ENCODE measurements at places on chromosomes 4 and X.

GRCh38 chrX:136754651-136755050, 26.1 kb downstream of the ARHGEF6 start:
- peak; percentile 46 for DNase-seq

DNA sequence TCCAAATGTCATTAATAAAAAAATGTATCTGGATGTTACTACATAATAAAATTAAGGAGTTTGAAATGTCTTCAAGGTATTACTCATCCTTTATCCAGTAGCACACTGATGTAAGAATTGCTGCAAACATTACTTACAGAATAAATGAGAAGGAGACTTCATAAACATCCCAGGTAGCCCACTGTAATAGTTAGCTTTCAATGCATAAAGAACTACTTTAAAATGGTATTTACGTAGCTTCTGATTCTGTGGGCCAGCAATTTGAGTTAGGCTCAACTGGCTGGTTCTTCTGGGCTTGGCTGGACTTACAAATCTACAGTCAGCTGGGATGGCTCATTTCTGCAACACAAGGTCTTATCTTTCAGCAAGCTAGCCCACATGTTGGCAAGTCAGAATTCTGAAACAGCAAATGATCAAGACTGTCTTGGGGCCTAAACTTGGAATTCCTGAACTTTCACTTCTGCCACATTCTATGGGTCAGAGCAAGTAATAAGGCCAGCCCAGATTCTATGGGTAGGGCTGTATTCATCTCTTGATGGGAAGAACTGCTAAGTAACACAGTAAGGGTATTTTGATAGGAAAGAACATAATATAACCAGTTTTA, 522.5 kb downstream of the IQCM start:
- DNase-seq, result no peak

DNA sequence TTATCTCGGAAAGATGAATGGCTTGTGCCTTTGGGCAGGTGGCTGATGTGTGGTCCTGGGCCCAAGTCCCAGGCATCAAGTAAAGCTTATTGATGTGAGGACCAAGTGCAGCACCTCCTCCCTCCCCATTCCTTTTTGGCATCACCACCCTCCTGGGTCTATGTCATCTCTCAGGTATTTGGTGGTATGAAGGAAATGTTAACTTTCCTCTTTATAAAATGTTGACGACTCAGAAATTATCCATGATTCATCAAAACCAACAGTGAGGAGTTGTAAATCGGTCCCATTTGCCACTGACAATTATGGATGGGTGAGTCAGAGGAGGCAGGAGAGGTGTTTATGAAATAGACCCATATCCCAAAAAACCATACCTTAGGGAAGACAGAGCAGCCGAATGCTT, 229.4 kb upstream of the GATB start:
- DNase-seq, result no peak

DNA sequence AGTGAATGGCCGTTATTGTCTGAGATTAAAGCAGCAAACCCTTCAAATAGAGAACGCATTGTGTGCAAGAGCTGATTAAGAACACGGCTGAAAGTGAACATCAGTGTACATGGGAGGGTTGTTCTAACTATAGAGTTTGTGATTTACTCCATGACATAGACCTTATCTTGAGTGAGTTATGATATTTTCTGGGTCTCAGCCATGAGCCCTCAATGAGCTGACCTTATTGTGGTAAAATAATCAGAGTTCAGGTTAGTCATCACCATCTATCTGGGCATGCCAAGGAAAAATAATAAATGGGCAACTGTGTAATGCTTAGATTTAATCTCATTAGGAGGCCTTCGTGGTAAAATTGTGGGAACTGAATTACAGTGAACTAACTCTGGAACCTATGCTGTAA, 33.2 kb upstream of the CLDN24 start:
- no peak for DNase-seq

GRCh38 chr4:113116414-113117357, 67.2 kb downstream of the ANK2 start:
- DNase-seq, result no peak

GRCh38 chr4:30314001-30314400, 406.2 kb upstream of the PCDH7 start:
- DNase-seq, result no peak

GRCh38 chr4:159758061-159758460, 655.2 kb downstream of the RAPGEF2 start:
- no peak for DNase-seq

DNA sequence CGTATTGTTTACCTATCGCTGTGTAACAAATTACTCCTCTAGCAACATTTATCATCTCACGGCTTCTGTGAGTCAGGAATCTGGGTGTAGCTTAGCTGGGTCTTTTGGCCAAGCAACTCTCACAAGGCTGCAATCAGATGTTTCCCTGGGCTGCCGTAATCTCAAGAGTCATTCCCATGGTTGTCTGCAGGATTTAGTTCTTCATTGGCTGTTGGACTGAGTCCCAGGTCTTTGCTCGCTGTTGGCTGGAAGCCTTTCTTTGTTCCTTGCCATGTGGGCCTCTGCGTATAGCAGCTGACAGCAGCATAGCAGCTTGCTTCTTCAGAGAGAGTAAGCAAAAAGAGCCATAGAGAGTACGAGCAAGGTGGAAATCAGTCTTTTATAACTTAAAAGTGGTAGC, 16.8 kb downstream of the POLR2B start:
- DNase-seq, result no peak

GRCh38 chrX:20067709-20068561, 48.8 kb downstream of the MAP7D2 start:
- no peak for DNase-seq

DNA sequence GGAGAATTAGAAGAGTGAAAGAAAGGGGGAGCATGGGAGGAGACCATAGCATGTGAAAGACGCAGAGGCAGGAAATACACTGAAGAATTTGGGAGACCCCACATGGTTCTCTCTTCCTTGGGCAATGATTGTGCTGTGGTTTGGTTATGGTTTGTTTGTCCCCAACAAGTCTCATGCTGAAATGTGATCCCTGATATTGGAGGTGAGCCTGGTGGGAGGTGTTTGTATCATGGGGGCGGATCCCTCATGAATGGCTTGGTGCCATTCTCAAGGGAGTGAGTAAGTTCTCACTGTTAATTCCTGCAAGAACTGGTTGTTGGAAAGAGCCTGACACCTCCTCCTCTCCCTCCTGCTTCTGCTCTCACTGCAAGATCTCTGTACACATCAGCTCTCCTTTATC, 78.6 kb upstream of the RAI2 start:
- DNase-seq, result no peak

- no peak for DNase-seq
Measured at GRCh38 chrX:18577400-18577799, 94.5 kb downstream of the RS1 start.

DNA sequence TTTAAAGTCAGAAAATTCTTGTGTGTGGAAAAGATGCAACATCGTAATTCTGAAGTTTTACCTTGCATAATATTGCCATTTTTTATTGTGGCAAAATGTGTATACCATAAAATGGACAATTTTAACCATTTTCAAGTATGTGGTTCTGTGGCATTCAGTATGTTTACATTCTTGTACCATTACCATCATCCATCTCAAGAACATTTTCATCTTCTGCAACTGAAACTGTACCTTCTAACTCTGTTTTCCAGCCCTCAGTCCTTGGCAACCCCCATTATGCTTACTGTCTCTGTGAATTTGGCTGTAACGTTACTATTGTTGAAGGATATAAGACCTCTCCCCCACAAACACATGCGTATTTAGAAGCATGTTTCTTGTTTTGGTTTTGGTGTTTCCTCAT, 123.2 kb downstream of the BMPR1B start:
- DNase-seq, result no peak

DNA sequence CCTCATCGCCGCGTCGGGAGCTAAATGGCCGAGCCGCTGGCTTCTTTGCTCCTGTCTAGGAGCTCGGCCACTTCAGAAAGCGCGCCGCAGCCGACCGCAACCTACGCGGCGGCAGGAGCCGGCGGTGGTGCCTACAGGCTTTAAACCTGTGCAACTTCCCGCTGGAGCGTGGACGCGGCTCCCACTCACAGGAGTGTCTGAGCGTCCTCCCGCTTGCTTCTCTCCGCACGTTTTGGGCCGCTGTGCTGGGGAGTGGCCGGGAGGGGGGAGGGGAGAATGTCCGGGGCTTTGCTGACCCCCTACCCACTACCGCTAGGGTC, 1.0 kb downstream of the NHSL2 start:
- DNase-seq, result no peak

- DNase-seq, result no peak
Measured at GRCh38 chrX:14798805-14799397, 74.0 kb downstream of the FANCB start.

- no peak for DNase-seq
Measured at GRCh38 chr4:5854929-5855328, 38.0 kb downstream of the CRMP1 start.

DNA sequence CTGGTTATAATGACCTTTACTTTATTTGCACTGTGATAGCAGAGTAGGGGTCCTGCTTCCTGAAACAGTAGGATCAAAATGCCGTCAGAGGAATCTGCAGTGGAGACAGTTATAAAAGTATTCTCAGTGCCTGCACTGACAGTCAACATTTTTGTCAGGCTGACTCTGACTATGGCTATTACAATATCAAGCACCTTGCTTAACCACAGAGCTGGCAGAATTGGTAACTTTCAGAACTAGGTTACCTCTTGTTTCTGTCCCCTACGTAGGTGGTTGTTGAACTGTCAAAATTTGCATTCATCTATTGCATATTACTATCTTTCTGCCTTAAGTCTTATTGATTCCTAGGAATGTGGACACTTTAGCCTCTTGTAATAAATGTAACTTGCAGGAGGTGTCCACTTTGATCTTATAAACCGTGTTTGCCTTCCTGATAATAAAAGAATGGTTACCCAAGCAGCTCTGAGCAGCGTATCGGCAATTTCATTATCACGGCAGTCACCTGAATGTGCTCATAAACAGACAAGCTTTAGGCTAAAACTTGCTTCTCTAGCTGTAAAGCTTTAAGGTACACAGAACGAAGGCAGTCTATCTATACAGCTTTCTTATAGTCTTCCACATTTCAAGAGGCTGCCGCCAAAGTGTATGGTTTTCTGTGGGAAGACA, 353.0 kb upstream of the GALNT7 start:
- no peak for DNase-seq

- no peak for DNase-seq
Measured at GRCh38 chr4:89483833-89484232, 176.2 kb upstream of the GPRIN3 start.

DNA sequence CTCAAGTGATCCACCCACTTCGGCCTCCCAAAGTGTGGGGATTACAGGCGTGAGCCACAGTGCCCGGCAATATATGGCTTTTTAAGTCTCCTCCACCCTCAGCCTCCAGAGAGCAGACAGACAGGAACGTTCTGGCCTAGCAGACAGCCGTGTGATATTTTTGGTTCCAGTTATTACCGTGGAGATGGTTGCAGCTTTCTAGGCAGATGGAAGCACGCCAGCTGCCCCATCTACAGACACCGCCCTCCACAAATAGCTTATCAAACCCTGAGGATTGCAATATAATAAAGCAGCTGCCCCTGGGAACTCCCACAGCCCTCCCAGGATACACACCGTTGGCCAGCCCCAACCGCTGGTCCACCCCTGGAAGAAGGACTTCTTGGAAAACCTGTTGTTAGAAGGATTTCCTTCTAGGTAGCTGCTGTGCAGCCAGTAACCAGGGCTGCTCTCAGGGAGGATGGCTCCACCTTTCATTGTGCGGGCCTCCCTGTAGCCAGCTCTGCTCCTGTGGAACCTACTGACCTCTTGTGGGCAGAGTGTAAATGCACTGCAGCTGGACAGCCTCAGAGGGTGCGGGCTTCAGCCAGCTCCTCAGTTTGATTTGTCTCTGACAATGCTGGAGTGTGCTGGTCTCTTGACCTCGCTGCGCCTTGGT, 44.0 kb downstream of the SLC25A5 start:
- peak; percentile 9 for DNase-seq

GRCh38 chr4:129748991-129749390, 653.0 kb downstream of the C4orf33 start:
- DNase-seq, result no peak

DNA sequence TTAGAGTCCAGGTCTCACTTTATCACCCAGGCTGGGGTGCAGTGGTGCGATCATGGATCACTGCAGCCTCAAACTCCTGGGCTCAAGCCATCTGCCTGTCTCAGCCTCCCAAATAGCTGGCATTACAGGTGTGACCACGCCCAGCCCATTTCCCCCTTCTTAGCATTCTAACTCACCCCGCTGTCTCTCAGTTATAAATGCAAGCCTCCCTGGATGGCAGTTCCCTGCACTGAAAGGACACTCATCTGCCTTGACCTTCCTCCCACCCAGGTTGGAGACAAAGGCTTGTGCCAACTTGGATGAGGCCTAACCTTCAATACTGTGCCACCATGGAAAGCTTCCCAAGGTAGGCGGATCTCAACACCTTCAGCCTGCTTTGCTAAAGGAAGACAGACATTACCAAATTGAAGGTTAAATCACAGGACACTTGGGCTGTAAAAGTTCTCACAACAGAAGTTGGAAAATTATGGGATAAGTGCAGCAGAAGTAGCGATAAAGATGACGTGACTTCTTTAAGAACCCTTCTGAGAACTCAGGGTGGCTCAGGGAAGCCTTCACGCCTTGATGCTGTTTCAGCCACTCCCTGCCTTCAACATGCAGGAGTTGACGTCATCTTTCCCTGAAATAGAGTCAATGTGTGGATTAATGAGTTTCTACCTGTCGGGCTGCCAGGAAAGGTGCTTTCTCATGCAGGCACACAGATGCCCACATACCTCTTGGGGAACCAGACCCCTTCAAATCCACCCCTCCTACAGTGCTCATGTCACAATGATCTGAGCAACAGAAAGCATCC, 10.6 kb upstream of the GPM6B start:
- no peak for DNase-seq

GRCh38 chr4:64737026-64737853, 328.0 kb upstream of the TECRL start:
- DNase-seq, result no peak

GRCh38 chr4:109166586-109166985, 135.9 kb downstream of the COL25A1 start:
- DNase-seq, result no peak

- DNase-seq, result no peak
Measured at GRCh38 chr4:8516061-8516573, 64.1 kb upstream of the GPR78 start.

DNA sequence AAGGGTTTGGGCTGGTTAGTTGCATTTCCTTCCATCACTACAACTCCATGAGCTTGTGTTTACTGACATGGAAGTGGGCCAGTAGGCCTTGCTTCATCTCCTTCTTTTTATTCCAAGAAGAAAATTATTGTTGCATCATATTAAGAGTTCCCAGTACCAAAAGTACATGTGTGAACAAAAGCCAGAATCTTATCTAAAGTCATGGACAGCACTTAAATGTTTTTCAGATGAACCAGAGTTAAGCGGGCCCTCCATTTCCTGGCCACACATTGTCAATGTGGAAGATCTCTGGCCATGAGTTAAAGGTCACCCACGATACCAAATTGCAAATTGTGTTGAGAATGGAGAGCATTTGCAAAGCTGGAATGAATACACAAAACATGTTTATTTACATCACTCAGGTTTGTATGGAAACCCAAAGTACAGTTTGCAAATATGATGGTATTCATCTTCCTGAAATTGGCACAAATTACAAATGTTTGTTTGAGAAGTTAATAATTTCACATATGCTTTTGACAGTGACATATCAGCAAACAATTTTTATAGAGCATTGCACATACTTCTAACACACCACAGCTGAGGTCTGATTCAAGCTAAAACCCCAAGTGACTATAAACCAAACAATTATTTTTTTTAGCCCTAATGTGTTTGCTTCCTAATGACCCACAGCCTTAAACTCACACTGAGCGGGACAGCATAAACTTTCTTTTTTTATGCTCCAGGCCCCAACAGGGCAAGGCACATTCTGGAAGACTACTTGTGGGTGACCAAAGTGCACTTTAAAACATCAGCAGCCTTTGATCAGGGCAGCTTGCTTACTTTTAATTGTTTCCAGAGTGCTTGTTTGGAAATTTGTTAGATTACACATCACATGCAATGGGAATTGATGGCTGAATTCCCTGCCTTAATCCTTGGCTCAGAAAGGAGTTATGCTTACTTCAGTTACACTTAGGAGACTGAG, 502.9 kb upstream of the SLIT2 start:
- DNase-seq, result no peak

Data from activated CD4-positive, alpha-beta T cell treated with anti-CD3 and anti-CD28 coated beads, Interleukin-2, amount 10 ng/mL, durations not matched to agents 7 days and 5 days (primary cell).